ENCODE measurements at places on chromosomes 7 and 10.

DNA sequence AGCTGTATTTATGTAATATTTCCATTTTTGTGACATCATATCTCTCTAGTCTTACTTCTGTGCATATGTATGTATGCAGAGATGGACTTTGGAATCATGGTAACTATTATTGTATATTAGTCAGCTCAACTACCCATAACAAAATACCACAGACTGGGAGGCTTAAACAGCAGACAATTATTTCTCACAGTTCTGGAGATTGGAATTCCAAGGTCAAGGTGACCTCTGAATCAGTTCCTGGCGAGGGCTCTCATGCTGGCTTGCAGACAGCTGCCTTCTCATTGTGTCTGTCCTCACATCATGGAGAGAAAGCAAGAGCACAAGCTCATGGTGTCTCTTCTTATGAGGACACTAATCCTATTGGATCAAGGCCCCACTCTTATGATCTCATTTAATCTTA, 79.1 kb downstream of the RAMP3 start:
- DNase-seq, result no peak

DNA sequence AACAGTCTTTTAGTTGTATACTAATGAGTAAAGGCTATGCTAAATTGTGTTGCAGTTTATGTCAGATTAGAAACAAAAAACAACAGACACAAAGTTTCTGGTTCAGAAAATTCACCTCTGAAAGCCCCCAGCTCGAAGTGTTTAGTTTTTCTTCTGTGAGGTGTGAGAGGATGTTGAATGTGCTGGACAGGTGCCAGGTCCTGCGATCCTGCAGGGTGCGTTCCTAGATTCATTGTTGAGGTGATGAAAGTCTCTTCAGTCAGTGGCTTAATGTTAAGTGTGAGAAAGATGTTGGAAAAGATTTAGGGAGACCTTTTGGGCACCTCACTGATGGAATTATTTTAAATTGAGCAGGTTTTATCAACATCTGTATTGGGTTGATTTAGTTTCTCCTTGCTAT, 287.3 kb downstream of the SDK1 start:
- DNase-seq, result no peak

DNA sequence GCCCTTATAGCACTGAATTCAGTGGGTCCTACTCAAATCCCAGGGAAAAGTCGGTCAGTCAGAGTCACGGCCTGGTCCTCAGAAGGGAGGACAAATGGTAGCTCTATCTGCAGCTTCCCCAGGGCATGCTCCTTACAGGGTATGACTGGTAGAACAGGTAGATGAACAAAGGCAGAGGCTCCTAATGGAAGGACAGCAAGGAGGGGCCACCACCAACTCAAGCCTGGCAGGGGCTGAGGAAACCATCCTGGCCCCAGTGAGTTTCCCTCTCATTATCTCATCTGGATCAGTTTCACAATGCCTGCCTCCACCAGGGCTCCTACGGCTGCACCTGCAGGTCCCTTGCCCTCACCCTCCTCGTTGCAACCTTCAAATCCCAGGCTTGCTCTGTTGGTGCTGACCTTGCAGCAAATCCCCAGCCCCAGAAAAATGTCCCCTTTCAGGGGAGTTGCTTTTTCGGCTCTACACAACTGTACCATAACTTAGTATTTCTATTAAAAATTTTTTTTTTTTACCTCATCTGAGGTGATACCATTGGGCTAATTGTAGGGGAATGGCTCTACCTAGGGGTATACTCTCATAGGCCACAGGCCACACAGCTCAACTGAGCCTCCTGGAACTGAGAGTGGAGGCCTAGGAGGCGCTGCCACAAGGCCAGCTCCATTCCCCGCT, 2.4 kb upstream of the MYO1G start:
- DNase-seq, result no peak

DNA sequence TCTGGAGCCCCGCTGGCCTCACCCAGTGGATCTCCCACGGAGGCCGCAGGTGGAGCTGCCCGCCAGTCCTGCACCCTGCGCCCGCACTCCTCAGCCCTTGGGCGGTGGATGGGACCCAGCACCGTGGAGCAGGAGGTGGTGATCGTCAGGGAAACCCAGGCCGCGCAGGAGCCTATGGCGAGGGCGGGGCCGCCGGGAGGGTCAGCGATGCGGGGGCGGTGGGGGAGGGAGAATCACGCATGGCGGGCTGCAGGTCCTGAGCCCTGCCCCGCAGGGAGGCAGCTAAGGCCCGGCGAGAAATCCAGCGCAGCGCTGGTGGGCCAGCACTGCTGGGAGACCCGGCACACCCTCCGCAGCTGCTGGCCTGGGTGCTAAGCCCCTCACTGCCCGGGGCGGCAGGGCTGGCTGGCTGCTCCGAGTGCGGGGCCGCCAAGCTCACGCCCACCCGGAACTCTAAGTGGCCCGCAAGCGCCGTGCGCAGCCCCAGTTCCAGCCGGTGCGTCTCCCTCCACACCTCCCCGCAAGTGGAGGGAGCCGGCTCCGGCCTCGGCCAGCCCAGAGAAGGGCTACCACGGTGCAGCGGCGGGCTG, 524.8 kb upstream of the TPK1 start:
- no peak for DNase-seq

DNA sequence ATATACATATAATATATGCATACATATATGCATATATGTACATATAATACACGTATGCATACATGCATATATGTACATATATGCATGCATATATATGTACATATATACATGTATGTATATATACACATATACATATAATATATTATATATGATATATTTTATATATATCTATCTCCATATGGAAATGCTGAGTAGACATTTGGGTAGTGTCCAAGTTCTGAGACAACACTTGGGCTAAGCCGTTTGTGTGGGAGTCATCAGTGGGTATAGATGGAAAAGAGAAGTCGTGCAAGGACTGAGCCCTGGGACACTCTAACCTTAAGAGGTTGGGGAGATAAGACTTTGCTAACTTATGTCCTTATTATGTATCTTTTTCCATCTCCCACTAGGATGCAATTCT, 165.2 kb upstream of the PODXL start:
- DNase-seq, result no peak

- no peak for DNase-seq
Measured at GRCh38 chr7:13829914-13830900, 159.3 kb downstream of the ETV1 start.

DNA sequence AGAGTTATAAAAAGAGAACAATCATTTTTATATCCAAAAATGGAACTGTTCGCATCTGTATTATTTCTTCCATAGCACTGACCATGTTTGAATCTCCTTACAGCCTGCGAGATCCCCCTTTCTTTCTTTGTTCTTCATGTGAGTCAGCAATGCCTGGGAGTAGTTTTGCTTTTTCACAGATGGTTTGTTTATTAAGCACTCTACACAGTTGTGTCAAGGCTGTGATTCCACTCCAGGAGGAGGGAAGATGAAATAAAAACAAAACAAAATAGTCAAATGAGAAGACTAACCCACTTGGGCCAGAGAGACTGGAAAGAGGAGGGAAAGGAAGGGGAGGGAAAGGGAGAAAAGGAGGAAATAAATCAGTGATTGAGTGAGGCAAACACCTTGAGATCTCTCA, 7.8 kb downstream of the LIPF start:
- no peak for DNase-seq

DNA sequence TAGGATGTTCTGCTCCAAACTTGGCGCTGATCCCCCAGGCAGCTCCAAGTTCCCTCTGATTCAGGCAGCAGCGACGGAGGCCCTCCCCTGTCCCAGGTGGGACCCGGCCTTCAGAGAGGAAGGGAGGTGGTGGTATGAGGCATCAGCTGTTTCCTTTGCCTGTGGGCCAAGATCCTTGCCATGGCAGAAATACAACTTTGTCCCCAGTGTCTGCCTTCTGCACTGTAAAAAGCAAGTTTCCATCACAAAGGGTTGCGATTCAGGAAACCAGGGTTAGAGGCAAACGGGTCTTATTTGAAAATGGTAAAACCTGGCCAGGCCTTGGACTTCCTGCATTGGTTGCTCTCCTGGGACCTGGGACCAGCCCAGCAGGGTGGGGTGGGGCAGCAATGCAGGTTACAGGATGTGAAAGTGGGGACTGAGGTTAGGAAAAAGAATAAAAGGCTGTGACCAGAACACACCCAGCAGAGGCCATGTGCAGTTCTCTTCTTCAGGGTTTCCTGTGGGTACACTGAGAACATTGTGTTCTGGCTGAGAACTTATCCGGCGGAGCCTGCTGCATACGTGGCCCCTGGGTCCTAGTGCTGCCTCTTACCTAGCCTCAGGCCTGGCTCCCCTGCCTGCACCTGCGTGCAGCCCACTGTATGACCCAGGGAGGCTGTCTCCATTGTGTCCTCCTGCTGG, 25.1 kb upstream of the DDIT4 start:
- no peak for DNase-seq

- DNase-seq, result no peak
Measured at GRCh38 chr7:78253850-78254725, 455.5 kb downstream of the PHTF2 start.

GRCh38 chr7:149685455-149685854, 87.9 kb downstream of the ZNF467 start:
- DNase-seq, result no peak

GRCh38 chr10:98006266-98006665, 24.2 kb downstream of the CRTAC1 start:
- no peak for DNase-seq

GRCh38 chr10:62723375-62723774, 81.1 kb upstream of the ADO start:
- no peak for DNase-seq

- no peak for DNase-seq
Measured at GRCh38 chr10:7409045-7409731, 1.6 kb downstream of the SFMBT2 start.

DNA sequence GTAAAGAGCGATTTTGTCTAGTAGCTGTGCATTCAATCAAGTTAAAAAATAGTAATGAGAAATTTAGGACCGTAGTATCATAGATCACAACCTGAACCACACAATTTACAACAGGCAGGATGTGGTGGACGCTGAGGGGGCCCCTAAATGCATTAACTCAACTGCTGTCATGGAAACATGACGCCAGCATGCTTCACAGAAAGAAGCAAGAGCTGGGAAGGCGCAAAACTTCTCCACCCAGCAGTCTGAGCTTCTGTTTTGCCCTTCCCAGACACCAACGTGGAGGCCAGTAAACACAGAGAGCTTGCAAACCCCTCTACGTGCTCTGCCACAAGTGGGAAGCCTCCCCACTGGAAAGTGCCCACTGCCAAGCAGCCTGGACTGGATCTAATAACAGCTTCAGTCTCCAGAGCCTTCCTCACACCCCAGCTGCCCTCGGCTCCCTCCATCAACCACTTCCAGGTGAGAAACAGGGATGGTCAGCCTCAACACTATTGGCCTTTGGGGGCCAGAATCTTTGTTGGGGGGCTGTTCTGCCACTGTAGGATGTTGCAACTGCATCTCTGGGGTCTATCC, 151.8 kb downstream of the SFMBT2 start:
- no peak for DNase-seq

GRCh38 chr7:44293561-44294324, 31.7 kb downstream of the CAMK2B start:
- no peak for DNase-seq

DNA sequence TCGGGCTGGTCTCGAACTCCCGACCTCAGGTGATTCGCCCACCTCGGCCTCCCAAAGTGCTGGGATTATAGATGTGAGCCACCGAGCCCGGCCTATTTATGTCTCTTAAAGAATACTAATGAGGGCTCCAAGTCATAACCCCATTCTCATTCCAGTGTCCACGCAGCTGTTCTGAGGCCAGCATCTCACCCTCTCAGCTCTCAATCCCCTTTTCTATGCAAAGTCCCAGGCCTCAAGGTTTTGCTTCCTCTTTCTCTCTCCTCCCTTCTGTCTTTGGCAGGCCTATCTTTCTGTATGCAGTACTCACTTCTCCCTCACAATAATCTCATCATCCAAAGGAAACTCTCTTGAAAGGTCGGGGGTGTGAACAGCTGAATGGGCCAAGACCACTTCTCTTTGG, 28.0 kb upstream of the VSIR start:
- no peak for DNase-seq

DNA sequence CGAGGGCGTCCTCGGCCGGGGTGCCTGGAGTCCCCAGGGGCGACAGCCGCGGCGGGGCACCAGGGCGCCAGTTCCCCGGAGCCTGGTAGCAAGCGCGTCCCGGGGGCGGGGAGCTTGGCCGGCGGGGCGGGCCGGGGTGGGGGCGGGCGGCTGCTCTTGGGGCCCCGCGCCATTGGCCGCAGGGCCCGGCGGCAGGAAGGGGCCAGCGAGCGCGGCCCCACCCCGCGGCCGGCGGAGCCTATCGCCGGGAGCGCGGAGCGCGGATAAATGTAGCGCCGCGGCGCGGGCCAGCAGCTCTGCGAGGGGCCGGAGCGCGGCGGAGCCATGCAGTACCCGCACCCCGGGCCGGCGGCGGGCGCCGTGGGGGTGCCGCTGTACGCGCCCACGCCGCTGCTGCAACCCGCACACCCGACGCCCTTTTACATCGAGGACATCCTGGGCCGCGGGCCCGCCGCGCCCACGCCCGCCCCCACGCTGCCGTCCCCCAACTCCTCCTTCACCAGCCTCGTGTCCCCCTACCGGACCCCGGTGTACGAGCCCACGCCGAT, at the start of gene HHEX:
Gene HHEX (plus strand): TSS at position 293 of the 548 bp plus-strand sequence. CDS start 32 bp downstream, at position 325.
- peak; percentile 48 for DNase-seq

GRCh38 chr7:1160670-1161021, 650 bp upstream of the ZFAND2A start:
- DNase-seq, result no peak

DNA sequence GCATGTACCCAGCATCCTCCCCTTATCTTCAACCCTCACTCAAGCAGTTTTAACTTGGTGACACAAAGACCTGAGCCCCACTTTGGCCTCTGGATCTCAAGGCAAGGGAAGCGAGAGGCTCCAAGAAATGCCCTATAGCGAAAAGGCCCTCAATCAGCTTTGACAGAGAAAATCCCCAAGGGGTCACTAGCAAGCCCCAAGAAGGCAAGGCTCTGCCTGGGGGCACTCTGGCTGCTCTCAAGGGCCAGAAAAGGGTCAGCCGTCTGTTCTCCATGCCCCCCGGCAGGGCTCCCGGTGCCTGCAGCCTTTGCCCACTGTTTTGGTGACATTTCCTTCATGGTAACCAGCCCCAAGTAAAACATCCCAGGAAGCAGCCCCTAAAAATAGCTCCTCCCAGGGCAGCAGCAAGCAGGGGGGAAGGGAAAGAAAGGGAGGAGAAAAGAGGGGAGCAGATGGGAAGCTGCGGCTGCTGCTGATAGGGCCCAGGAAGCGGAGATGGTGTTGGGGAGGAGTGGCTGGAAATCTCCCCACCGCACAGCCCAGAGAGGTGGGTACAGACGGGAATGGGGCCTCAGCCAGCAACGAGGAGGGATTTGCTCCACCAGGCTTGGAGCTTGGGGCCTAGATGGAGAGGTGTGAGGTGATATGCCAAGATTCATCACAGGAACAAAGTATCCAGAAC, 7.1 kb downstream of the CAMK2G start:
- no peak for DNase-seq

DNA sequence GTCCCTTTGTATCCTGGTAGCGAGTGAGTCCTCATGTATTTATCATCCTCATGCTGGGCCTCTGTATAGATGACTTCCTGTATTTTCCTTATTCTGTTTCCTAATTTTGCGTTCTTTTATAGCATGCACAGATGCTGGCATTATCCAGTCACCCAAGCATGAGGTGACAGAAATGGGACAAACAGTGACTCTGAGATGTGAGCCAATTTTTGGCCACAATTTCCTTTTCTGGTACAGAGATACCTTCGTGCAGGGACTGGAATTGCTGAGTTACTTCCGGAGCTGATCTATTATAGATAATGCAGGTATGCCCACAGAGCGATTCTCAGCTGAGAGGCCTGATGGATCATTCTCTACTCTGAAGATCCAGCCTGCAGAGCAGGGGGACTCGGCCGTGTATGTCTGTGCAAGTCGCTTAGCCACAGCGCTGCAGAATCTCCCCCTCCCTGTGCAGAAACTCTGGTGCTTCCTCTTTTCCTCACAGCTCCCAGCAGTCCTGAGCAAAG, 183.1 kb upstream of the PRSS58 start:
- no peak for DNase-seq

- no peak for DNase-seq
Measured at GRCh38 chr7:142894985-142895593, 9.5 kb upstream of the TRPV6 start.

Measured in NCI-H524 (cell line).